ENCODE measurements at places on chromosomes 4 and X.

GRCh38 chrX:35507701-35508100 lies 290.4 kb upstream of the MAGEB16 start:
- DNase-seq = no peak

DNA sequence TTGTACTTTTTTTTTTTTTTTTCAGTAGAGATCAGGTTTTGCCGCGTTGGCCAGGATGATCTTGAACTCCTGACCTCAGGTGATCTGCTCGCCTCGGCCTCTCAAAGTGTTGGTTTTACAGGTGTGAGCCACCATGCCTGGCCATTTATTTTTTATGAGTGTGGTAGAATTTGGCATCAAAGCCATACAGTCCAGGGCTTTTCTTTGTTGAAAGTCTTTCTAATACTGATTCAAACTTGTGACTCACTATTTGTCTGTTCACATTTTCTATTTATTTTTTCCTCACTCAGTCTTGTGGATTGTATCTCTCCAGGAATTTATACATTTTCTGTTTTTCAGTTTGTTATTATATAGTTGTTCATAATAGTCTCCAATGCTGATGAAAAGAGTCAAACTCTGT lies 66.5 kb upstream of the SPIN4 start:
- no peak for DNase-seq

GRCh38 chrX:15404401-15405096 lies 20.3 kb upstream of the VEGFD start:
- no peak for DNase-seq

DNA sequence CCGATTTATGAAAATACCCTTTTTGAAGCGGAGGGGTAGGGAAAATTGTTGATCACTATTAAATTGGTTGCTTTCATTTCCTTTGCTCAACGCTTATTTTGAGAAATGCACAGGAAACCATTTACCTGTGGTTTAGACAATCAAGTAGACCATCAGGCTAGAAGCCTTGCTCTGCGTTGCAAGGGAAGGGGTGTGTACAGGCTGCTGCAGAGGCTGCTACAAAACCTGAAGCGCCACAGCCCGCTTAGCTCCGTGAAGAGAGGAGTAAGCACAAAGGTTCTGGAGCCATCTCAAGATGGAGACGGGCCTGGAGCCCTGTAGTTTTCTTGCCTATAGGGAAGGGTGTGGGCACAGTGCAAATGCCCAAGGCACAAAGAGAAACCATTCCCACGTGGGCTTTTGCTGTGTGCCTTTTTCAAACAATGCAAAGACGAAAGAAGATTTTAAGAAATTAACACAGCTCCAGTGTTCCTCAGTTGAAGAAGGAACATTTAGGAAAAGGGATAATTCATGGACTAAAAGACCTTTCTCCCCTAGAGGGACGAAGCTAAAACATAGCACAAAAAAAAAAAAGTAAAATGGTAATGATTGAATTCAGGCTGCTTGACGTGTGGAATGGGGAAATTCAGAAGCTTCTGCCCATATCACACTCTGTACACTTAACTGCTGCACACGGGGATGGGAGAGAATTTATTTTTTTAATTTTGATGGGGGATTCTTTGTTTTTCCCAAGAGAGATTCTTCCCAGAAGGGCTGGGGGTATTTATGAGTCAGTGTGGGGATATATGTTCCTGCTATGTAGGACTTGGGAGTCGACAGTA lies 3.5 kb downstream of the TMSB4X start:
- peak; percentile 81 for DNase-seq

- peak; percentile 0 for DNase-seq
Observed at GRCh38 chrX:15055146-15055930, 182.1 kb downstream of the MOSPD2 start.

- peak; percentile 73 for DNase-seq
Observed at GRCh38 chrX:100980608-100981497, 11.3 kb downstream of the ARL13A start.

GRCh38 chrX:39802354-39802753 lies 295.4 kb downstream of the BCOR start:
- DNase-seq = no peak

DNA sequence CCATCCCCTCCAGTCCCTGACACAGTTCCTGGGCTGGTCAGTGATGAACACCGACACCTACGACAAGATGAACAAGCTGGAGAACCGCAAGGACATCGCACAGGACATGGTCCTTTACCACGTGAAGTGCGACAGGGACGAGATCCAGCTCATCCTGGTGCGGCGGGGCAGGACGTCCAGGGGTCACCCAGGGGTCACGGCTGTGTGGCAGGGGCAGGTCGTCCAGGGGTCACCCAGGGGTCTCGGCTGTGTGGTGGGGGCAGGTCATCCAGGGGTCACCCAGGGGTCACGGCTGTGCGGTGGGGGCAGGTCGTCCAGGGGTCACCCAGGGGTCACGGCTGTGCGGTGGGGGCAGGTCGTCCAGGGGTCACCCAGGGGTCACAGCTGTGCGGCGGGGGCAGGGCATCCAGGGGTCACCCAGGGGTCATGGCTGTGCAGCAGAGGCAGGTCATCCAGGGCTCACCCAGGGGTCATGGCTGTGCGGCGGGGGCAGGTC lies 16.7 kb downstream of the ATP5ME start:
- DNase-seq = no peak

DNA sequence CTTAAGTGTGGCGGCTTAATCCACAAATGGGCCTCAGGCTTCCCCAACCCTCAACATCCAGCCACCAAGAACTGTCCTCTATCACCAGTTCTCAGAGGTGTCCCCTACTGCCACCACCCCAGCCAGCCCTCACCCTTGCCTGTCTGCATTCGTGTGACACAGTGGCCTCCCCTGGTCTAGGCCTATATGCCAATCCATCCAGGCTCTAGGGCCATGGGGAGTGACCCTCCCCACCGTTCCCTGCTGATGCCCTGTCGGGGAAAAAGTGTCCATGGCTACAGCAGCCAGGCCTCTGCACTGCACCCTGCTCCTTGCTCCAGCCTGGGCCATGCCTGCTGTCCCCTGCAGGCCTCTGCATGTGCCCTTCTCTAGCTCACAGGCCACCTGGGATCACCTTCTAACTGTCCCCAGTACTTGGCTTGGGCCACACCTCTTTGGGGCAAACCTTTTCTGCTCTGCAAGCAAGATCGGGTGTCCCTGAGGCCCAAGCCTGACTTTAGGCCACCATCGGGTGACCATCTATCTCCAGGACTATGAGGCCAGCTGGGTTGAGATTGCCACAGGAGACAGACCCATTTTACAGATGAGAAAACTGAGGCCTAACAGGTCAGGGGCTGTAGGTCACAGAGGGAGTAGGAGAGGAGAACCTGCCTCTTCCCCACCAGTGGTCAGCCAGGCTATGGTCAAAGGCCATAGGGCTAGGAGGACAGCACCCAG lies 75.8 kb downstream of the JAKMIP1 start:
- DNase-seq = no peak

DNA sequence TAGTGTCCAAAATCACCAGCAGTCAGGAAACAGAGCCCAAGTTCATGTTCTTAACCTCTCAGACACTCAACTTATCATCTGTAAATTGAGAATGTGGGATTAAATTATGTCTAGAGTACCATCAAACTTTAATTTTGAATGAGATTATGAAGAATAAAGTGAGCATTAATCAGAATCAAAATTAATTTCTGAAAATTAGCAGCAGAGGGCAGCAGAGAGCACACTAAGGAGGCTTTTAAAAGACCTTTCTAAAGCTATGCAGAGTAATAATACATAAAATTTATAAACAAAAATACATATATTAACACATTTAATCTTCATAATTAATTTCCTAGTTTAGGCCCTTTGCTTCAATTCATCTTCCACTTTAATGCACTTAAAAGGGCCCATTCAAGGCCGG lies 7.1 kb downstream of the TASL start:
- DNase-seq = peak; percentile 6

GRCh38 chr4:72418458-72418857 lies 150.6 kb downstream of the ADAMTS3 start:
- peak; percentile 80 for DNase-seq

DNA sequence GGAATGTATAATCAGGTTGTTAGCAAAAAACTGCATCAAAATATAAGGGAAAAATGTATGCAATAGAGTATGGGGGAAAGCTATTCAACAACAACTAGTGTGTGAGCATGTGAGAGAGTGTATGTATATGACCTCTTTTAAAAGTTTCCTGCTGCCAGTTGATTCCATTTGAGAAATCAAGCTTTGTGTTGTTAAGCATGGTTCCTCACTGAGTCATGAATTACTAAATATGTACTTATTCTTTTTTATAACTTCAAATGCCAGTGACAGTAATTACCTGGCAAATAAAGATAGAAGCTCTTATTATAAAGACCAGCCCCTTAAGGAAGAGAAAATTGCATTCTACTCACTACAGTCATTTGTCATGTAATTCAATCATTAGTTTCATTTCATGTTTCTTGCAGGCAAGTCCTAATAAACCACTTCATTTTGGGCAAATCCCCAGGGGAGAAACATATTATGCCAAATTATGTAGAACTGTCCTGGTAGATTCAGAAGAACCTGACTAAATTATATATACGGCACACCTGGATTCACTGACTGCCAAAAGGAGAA lies 19.2 kb downstream of the RASGEF1B start:
- no peak for DNase-seq

DNA sequence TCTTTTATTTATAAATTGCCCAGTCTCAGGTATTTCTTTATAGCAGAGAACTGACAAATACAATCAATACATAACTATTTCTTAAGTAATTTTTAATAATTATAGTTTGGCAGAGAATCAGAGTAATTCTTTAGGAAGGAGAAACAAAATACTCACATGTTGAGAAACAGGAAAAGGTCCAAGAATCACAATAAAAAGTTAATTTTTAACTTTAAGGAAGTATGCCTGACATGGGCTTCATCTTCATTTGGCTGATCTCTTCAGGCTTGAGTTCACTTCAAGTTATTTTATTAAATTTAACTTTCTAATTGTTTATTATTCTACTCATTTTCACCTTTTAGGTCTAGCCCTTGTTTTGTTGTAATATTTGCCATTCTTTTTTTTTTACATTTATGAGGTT lies 36.1 kb upstream of the RNF150 start:
- no peak for DNase-seq

DNA sequence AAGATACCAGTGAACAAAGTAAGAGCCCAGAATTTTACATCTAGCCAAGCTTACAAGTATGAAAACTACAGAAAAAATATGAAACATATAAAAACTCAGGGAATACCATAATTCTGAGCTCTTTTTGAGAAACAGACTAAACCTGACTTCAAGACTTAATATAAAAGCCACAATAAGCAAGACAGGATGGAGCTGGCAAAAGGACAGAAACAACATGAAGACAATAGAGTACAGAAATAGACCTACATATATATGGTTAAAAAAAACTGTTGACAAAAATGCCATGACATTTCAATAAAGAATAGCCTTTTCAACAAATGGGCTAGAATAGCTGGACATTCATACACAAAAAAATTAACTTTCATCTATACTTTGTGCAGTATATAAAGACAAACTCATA lies 49.4 kb downstream of the UBA6 start:
- DNase-seq = no peak

- no peak for DNase-seq
Observed at GRCh38 chr4:11079171-11079570, 349.5 kb downstream of the HS3ST1 start.

DNA sequence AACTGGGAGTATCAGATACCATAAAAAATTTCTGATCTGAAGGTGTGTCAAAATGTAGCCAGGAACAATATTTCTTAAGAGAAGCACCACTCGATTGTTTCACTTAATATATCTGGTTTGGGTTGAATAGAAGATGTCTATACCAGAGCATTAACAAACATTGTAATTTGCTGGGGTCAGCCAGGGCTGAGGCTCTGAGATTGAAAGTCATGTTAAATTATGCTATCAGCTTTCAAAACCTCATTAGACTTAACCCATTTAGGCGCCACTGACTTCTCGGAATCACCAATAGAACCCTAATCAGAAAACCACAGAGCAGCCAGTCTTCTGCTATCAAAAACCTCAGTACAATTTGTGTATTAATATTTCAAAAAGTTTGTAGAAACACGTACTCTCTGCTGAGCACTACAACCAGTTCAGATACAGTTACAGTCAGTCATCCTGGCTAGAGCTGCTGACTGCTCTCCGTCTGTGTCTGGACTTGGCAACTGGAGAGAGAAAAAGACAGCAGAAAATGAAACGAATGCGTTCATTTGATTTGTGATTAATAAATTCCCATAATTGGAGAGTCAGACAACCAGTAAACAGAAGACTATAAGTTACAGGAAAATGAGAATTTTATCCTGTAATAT lies 848.6 kb upstream of the PABPC4L start:
- peak; percentile 24 for DNase-seq

DNA sequence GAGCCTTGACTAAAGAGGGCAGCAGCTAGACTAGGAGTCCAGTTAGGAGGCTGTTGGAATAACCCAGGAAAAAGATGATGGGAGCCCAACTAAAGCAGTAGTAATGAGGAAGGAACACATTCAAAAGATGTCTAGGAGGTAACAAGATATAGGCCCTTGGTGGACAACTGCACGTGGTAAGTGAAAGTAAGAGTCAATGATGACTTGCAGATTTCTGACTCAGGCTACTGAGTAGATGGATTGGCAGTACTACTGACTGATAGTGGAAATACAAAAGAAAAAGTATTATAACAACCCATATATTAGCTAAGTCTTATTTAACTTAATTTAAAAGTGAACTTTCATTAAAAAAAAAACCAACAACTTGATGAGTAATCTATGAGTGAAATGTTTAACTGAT lies 74.0 kb downstream of the PAK3 start:
- no peak for DNase-seq

DNA sequence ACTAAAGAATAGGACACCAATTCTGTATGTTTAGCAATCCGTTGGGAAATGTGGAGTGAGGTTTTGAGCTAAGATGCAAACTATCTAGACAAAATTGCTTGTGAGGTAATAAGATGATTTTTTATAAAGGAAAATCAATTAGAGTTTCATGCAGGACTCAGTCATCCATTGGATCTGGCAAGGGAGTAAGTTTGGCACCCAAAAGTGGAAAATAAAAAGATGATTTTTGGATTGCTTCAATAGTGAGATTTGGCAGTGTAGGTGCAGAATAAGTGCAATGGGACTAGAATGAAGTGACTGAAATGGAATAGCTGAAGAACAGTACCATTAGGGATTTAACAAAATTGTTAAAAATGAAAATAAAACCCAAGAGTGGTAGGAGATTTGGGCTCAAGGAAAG lies 290.5 kb upstream of the EPHA5 start:
- DNase-seq = no peak

DNA sequence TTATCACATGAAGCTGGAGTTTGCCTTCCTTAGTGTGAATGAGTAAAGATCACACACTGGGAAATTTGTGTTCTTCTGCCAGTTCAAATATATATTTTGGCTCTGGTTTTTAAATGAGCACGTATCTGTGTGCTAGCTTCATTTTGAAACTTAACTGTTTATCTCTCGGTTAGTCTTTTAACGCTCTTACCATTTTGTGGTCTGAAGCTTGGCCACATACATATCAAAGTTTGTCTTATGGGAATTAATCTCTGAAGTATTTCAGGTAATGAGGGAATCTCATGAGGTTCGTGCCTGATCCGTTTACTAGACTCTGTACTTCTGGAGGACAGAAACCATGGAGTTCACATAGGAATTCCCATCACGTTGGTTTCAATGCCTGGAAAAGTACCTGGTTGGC lies 13.8 kb downstream of the ATP10D start:
- no peak for DNase-seq
